Stimulated activated CD8-positive, alpha-beta memory T cell treated with anti-CD3 and anti-CD28 coated beads, Interleukin-15, amount 100 ng/mL, for 24 hours (primary cell): ENCODE measurements at places on chromosomes 3 and 15.

- DNase-seq, result no peak
Observed at GRCh38 chr15:44633603-44634002, 29.9 kb downstream of the SPG11 start.

DNA sequence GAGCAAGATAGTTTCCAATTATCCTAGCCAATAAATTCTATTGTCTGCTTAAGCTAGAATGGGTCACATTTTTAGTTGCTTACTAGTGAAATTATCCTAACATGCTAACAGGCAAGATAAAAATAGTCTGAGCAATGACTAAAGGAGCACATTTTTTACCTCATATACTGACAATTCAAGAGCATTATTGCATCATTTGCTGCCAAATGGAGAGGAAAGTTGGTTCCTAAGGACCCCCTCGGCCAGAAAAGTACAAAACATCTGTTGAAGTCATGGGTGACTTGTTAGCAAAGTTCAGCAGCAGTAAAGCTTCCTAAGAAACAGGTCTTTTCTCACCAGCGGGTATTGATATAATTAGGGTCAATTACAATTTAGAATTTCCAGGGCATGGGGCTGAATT, 1001.0 kb downstream of the FHIT start:
- DNase-seq, result no peak

GRCh38 chr3:22734207-22734606, 468.9 kb upstream of the UBE2E2 start:
- DNase-seq, result no peak

DNA sequence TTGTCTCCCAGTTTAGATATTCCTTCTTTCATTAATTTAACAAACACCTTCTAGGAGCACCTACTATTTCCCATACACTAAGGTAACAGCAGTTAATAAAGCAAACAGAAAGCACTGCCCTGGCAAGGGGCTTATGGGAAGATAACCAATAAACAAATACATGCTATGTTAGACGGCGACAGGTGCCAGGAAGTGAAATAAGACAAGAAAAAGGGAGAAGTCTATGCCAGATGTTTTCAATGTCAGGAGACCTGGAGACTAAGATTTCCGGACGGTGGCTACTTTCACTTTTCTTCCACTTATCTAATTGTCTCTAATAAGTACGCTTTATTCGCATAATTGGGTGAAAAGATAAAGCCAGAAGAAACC, 32.5 kb upstream of the ZNF445 start:
- no peak for DNase-seq

- no peak for DNase-seq
Observed at GRCh38 chr15:51702710-51703109, 21.4 kb downstream of the SCG3 start.

DNA sequence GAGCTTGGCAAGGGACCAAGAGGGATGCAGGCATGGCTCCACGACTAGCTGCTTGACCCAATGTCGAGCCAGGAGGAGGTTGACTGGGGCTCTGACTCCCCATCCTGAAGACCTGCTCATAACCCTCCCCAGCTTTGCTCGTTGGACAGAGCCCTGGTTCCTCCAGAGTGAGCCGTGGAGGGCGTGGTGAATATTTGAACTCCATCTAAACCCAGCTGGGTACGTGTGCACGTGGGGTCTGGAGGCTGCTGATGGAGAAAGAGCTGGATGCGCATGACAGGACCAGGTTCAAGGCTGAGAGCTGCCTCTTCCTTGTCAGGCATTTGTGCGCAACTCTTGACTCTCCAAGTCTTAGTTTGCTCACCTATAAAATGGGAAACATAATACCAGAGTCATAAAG, 282.8 kb downstream of the TLE3 start:
- DNase-seq, result no peak

GRCh38 chr3:184525337-184526087, 36.1 kb upstream of the EPHB3 start:
- DNase-seq, result no peak

GRCh38 chr15:64009798-64010261, 36.5 kb downstream of the DAPK2 start:
- DNase-seq, result no peak

DNA sequence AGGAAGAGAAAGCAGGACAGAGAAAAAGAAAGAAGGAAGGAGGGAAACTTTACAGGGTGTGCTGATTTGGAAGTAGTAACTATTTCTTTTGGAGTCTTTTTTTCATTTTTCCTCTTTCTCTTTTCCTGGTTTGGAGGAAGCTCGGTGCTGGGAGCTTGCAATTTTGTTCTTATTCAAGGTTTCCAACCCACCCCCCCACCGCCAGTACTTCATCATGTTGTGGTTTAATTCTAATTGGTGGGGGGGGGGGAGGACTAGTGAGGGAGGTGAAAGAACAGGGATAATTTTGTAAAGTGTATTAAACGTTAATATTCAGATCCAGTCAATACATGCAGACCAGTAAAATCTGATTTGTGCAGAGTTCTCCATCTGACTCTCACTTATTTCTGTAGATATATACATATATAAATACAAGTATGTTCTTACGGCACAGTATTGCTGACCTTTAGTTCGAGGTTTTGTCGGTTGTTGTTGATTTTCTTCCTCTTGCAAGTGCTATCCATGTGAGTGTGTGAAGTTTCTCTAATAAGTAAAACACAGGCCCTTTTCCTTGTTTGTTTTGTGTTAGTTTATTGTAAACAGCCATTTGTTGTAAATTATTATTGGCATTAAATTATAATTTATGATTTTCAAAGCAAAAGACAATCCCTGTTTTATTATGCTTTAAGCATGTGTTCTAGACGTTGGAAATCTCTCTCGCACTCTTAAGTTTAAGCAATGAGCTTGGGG, 9.3 kb downstream of the NR2F2 start:
- no peak for DNase-seq
